ENCODE measurements at places on chromosomes 16 and 17. TPM values are rescaled to one million over a fixed set of nuclear protein-coding genes. Genes with fewer than 3 reads are reported as not detected.

The C1QTNF1 gene
- 3.1 TPM for polyA plus RNA-seq

The BAIAP3 gene
- polyA plus RNA-seq, result 0.36 TPM

The NFATC2IP gene
- 60.8 TPM for polyA plus RNA-seq

The MEIOB gene
- polyA plus RNA-seq, result 0.04 TPM

The HIC1 gene
- polyA plus RNA-seq, result 20.2 TPM

The SDK2 gene
- not detected for polyA plus RNA-seq

GRCh38 chr16:8458481-8459046 lies 131.7 kb downstream of the TMEM114 start:
- no peaks in the 10 kb centered on the region for H3K27me3 ChIP-seq
- no peak overlapping the region for H3K27ac ChIP-seq
- H3K4me1 ChIP-seq, result no peaks in the 10 kb centered on the region
- no peak overlapping the region for H3K4me3 ChIP-seq
- no peak for DNase-seq

- peaks cover 2% of the 10 kb centered on the region for H3K27me3 ChIP-seq
- no peaks in the 10 kb centered on the region for H3K36me3 ChIP-seq
- peaks cover 7% of the 10 kb centered on the region for H3K4me1 ChIP-seq
- H3K27ac ChIP-seq, result no peak overlapping the region
- no peak for DNase-seq
Measured at GRCh38 chr17:5893741-5894140, 176.4 kb upstream of the WSCD1 start.

DNA sequence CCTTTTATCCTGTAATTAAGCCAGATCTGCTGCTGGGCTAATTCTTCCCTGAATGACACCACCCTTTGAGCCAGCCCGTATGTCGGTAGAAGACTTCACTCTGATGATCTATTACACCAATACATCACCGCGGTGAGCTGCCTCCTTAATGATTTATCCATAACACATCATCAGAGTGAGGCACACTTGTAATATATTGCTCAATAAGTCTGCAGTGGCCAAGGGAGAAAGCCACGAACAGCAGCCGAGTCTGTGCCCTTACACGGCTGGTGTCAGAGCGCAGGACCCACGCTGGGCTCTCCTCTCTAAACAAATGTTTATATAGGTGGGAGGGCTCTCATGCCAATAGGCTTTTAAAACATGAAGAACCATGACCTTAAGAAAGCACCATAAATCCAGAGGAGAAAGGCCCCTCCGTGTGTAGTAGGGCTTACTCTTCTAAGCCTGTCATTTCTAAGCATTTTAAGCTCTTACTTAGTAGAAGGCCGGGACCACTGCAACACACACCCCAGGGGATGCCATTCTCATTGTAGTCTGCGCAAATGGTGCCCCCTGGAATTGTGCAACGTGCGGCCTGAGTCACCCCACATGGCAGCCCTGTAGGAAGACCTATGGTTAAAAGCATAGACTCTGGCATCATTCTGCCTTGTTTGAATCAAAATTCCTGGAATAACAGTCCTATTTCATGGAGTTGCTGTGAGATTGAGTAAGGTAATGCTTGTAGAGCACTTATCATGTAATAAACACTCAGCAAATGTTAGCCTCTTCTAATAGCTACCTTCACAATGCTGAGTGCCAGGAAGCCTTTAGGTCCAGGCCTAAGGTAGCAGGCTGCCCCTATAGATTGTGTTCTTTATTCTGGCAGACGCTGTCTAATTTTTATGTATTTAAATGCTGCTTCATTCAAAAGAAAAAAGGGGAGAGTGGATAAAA lies 26.1 kb downstream of the MRPS23 start:
- H3K4me3 ChIP-seq, result no peak overlapping the region
- H3K36me3 ChIP-seq, result no peaks in the 10 kb centered on the region
- no peak for DNase-seq
- H3K27me3 ChIP-seq, result peaks cover 2% of the 10 kb centered on the region
- no peak overlapping the region for H3K27ac ChIP-seq
- H3K4me1 ChIP-seq, result no peaks in the 10 kb centered on the region

- DNase-seq, result peak; percentile 90
- H3K27me3 ChIP-seq, result no peaks in the 10 kb centered on the region
- H3K4me1 ChIP-seq, result peaks cover 51% of the 10 kb centered on the region
- peak overlapping the region; percentile 42 for H3K27ac ChIP-seq
- peak overlapping the region; percentile 88 for H3K4me3 ChIP-seq
Measured at GRCh38 chr16:70437017-70437581, 1.8 kb downstream of the ST3GAL2 start.

DNA sequence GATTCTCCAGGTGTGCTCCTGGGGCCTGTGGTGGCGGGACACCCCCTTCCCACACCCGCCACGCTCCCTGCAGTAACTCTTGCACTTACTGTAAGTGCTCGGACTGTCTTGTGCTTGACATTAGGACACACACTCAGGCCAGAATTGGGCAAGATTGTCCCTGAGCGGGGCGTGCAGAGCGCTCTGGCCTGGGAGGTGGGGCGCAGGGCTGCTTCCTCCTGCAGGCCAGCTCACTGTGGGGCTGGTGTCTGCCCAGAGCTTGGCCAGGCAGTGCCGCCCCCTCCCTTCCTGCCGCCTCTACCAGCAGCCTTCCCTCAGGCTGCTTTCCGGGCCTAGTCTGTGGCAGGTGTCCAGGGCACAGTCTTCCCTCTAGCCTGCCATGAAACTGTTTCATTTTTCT lies 6.1 kb upstream of the ATP6V0C start:
- H3K27ac ChIP-seq, result no peak overlapping the region
- no peaks in the 10 kb centered on the region for H3K27me3 ChIP-seq
- no peaks in the 10 kb centered on the region for H3K4me1 ChIP-seq

- H3K27ac ChIP-seq, result peak overlapping the region; percentile 19
- H3K36me3 ChIP-seq, result no peaks in the 10 kb centered on the region
- H3K27me3 ChIP-seq, result no peaks in the 10 kb centered on the region
Measured at GRCh38 chr17:69326377-69327059, 415 bp downstream of the ABCA5 start.

DNA sequence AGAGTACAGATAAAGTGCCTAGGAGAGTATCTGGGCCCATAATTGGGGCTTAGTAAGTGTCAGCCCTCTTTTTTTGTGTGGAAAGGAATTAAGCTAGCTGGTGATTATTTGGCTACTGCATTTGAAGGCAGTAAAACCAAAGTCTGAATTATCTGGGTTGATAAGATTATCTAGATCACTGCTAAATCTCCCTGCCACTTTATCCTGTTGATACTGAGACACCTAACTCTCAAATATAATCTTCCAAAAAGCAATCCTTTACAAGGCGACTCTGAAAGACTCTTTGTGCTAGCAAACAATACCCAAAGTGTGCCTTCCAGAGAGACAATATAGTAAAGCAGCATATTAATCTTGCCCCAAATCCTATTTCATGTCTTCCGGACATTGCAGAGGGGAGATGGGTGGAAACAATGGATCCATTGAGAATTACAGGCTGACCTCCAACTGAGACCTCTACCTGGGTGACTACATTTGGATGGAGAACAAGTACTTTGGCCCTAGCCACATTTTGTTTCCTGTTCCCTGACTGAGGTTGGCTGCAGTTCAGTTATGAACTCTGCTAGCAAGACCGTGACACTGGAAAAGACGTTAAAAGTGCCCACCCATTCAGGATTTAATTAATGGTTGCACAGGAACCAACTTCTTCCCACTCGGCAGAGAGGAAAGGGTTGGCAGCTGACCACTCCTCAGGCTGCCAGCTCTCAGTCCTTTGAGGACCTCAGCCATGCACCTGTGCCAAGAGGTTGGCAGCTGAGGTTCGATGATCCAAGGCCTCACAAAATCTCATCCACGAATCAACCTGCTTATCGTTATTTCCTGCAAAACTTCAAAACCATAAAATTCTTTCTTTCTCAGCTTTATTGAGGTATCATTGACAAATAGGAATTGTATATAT lies 72.6 kb downstream of the SYCE1L start:
- no peak overlapping the region for H3K4me3 ChIP-seq
- H3K27me3 ChIP-seq, result no peaks in the 10 kb centered on the region
- H3K27ac ChIP-seq, result no peak overlapping the region
- no peak for DNase-seq
- H3K36me3 ChIP-seq, result no peaks in the 10 kb centered on the region

GRCh38 chr17:56808503-56808902 lies 25.2 kb downstream of the C17orf67 start:
- DNase-seq, result no peak
- H3K36me3 ChIP-seq, result no peaks in the 10 kb centered on the region

GRCh38 chr17:15185625-15185991 lies 79.5 kb downstream of the PMP22 start:
- no peak overlapping the region for H3K4me3 ChIP-seq

- peak overlapping the region; percentile 39 for H3K4me3 ChIP-seq
- DNase-seq, result peak; percentile 6
- H3K4me1 ChIP-seq, result peaks cover 4% of the 10 kb centered on the region
- H3K27ac ChIP-seq, result no peak overlapping the region
Measured at GRCh38 chr16:56190677-56191155, 573 bp upstream of the GNAO1 start.

DNA sequence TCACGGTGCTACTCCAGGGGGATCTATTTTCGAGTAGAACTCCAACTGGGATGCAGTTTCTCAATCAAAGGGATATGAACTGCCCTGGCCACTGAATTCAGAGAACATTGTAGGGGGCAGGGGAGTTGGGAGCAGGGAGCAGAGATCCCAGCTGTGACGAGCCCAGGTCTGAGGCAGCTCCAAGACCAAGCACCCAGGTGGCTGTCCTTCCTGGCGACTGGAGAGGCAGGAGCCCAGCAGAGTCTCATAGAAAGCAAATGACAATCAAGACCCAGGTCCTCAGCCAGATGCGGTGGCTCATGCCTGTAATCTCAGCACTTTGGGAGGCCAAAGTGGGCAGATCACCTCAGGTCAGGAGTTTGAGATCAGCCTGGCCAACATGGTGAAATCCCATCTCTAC lies 60.1 kb downstream of the TK2 start:
- H3K4me1 ChIP-seq, result peaks cover 2% of the 10 kb centered on the region
- no peak overlapping the region for H3K27ac ChIP-seq
- H3K4me3 ChIP-seq, result no peak overlapping the region

GRCh38 chr17:10210151-10210574 lies 11.8 kb upstream of the GAS7 start:
- H3K27ac ChIP-seq, result no peak overlapping the region
- H3K4me3 ChIP-seq, result no peak overlapping the region
- no peak for DNase-seq
- H3K27me3 ChIP-seq, result no peaks in the 10 kb centered on the region
- no peaks in the 10 kb centered on the region for H3K36me3 ChIP-seq

DNA sequence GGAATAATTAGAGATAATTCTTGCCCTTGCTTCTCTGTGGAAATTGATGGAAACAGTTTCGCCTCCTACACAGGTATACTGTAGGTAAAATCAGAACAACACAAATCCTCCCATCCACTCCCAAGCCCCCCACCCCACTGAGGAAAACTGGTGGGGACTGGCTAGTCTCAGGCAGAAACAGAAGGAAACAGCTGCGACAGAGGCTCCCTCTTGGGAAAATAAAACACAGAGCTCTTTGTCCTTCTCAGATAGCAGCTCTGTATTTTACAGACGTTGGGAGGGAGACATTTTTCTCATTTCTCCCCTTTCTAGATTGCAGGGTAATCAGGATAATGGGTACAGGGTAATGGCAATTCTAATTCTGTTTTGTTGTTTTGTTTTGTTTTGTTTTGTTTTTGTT lies 1.1 kb downstream of the SLFN13 start:
- no peak for DNase-seq
- peaks cover 15% of the 10 kb centered on the region for H3K27me3 ChIP-seq
- H3K36me3 ChIP-seq, result no peaks in the 10 kb centered on the region
- H3K4me3 ChIP-seq, result no peak overlapping the region
- H3K4me1 ChIP-seq, result peaks cover 6% of the 10 kb centered on the region
- no peak overlapping the region for H3K27ac ChIP-seq

DNA sequence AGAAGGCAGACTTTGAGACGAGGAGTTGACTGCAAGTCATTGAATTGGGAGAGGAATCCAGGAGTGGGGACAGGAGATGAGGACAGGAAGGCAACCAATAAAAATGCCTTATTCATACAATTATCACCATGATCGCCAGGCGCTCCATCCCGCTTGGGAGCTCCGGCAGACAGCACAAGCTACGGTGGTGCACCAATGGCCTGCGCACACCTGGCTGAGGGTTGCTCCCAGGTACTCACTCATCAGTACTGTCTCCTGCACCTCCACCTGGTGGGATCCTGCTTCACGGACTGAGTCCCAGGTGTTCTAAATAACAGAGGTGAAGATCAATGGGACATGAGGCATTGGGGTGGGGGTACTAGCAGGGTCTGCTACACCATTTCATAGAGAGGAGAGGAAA lies 160.0 kb upstream of the TNRC6C start:
- no peak overlapping the region for H3K27ac ChIP-seq
- H3K4me1 ChIP-seq, result no peaks in the 10 kb centered on the region
- H3K36me3 ChIP-seq, result no peaks in the 10 kb centered on the region
- peaks cover 18% of the 10 kb centered on the region for H3K27me3 ChIP-seq
- no peak for DNase-seq
- H3K4me3 ChIP-seq, result no peak overlapping the region

DNA sequence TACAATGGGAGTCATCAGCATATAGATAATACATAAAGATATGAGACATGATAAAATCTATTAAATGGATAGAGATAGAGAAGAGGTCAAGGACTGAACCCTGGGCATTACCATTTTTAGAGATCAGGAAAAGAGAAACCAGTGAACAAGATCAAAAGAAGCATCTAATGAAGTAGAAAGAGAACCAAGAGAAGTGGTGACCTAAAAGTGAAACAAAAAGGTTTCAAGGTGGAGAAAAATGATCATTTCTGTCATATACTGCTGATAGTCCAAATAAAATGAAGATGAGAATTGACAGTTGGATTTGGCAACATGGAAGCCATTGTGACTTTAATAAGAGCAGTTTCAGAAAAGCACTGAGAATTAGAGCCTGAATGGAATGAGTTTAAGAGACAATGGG lies 165.1 kb downstream of the PPM1E start:
- H3K4me3 ChIP-seq, result no peak overlapping the region
- DNase-seq, result no peak
- H3K36me3 ChIP-seq, result no peaks in the 10 kb centered on the region
- H3K4me1 ChIP-seq, result no peaks in the 10 kb centered on the region
- H3K27me3 ChIP-seq, result peaks cover 2% of the 10 kb centered on the region
